ENCODE measurements at places on chromosomes 5 and 9. TPM values are rescaled to one million over a fixed set of nuclear protein-coding genes. Genes with fewer than 3 reads are reported as not detected.

DNA sequence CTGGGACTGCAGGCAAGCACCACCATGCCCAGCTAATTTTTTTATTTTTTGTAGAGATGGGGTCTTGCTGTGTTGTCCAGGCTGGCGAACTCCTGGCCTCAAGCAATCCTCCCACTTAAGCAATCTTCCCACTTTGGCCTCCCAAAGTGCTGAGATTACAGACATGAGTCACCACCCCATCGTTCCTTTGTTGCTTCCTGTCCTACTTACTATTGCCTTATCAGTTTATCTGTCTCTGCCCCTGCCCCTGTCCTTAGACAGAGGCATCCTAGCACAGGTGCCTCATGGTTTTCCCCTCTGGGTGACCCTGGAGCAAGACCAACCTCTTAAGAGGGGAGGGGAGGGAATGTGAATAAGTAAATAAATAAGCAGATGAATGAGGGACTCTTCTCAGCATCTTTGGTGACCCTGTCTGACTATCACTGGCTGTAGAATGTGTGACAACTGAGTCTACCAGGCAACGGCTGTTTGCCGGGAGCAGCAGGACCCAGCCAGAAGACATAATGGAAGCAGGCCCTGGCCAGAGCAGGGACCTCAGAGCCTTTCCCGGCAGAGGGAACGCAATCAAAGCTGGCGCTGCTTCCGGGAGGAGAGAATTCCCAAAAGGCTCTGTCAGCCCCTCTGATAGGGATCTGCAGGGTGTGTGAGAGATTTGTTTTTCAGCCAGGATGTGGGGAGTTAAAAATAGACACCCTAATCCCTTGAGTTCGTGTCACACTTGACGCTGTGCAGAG is 43.8 kb upstream of the DAB2IP start:
- H3K27ac ChIP-seq = peak overlapping the region; percentile 63
- H3K36me3 ChIP-seq = no peaks in the 10 kb centered on the region
- H3K4me1 ChIP-seq = no peaks in the 10 kb centered on the region
- no peaks in the 10 kb centered on the region for H3K27me3 ChIP-seq
- no peak for DNase-seq
- H3K4me3 ChIP-seq = no peak overlapping the region

- no peak for DNase-seq
- H3K36me3 ChIP-seq = no peaks in the 10 kb centered on the region
- H3K4me1 ChIP-seq = no peaks in the 10 kb centered on the region
- no peak overlapping the region for H3K4me3 ChIP-seq
Measured at GRCh38 chr9:14811844-14812243, 89.3 kb upstream of the CER1 start.

DNA sequence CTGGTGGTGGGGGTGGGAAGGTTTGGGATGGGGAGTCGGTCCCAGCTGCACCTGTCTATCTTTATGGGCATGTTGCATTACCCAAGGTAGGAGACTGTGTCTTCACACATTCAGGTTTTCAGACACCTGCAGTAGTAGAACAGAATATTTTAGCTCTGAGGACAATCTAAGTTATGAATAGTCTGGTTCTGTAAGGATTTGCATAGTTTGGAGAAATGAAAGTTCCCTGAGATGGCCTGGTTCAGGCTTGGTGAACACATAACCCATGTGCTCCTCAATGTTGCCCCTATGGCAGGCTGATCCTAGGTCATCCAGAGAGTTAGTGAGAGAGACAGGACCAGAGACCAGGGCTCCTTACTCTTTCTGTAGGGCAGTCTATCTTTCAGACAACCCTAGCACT is 20.7 kb downstream of the TNFSF8 start:
- no peak overlapping the region for H3K27ac ChIP-seq
- no peak overlapping the region for H3K4me3 ChIP-seq
- DNase-seq = no peak

GRCh38 chr9:116073826-116074225 is 79.8 kb upstream of the PAPPA start:
- H3K27ac ChIP-seq = no peak overlapping the region
- no peak overlapping the region for H3K4me3 ChIP-seq
- no peaks in the 10 kb centered on the region for H3K27me3 ChIP-seq

Gene PLAC8L1
- total RNA-seq = not detected

Gene SPAAR
- total RNA-seq = 0.84 TPM

Gene INSYN2B
- not detected for total RNA-seq

Gene TXNDC8
- total RNA-seq = not detected

Gene DIPK1B
- total RNA-seq = 7.7 TPM

Measured in right lobe of liver (tissue), 6 donors.